ENCODE measurements at places on chromosomes 16 and 17.

GRCh38 chr16:67807148-67807682 is 526 bp downstream of the TSNAXIP1 start:
- no peak for DNase-seq

- no peak for DNase-seq
Observed at GRCh38 chr16:21710938-21711337, 47.2 kb downstream of the OTOA start.

DNA sequence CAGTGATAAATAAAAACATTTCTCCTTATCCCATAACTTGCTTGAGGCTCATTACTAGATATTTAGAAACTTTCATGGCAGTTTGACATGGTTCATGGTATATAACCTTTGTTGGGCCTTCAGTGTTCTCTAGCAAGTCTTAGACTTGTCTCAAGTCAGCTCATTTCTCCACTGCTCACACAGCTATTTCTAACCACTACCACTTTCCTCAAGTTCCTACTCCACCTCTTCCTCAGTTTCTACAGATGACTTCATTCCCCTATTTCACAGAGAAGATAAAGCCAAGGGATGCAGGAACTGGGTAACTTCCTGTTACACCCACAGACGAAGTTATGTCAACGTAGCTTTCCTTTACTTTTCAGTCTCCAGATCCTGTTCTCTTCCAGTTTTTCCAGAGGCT is 23.2 kb downstream of the NLK start:
- no peak for DNase-seq

DNA sequence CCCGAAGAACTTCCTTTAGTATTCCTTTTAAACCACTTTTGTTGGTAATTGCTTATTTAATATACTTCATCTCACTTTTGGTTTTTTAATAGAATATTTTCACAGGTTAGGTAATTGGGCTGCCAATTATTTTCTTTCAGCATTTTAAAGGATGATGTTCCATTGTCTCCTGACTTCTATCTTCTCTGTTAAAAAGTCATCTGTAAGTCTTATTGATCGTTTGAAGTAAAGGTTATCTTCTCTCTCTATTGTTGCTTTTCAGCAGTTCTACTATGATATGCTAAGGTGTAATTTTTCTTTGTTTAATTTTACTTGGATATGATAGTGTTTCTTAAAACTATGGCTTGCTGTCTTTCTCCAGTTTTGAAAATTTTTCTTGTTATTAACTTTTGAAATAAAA is 307.5 kb downstream of the MAP2K4 start:
- no peak for DNase-seq

GRCh38 chr17:74542166-74542565 is 3.7 kb downstream of the CD300C start:
- no peak for DNase-seq

DNA sequence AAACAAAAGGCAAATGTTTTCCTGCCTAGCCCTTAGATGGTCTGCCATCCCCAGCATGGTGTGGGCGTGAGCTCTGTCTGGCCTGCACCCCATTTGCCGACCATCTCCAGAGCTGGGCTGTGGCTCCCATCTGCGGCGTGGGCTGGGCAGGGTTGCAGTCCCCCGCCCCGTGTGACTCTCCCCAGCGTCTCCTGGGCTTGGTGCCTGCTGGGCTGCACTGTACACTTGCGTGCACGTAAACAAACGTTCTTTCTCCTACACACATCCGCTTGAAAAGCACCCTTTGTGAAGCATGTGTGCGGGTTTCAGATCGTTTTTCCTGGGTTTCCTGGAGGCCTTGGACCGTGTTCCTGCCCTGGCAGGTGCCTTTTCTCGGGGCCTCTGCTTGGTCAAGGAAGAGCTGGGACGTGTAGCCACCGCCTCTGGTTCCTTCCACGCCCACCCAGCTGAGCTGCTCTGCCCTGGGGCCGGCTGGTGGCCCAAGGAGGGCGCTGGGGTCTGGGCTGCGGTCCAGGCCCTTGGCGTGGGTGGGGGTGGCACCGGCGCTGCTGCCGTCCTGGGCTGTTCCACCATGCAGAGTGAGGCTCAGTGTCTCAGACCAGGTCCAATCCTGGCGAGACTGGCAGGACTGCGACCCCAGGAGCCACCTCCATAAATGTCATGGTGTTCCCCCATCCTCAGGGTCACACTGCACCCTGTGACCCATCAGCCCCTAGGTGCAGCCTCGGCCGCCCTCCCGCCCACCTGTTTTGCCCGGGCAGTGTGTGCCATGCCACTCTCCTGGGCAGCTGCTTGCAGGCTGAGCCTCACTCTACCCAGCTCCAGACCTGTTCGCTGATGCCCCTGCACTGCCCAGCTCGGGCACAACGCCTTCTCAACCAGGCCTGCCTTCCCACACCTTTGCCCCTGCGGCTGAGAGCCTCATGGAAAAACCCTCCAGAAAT is 9.9 kb upstream of the BAIAP3 start:
- DNase-seq: no peak

DNA sequence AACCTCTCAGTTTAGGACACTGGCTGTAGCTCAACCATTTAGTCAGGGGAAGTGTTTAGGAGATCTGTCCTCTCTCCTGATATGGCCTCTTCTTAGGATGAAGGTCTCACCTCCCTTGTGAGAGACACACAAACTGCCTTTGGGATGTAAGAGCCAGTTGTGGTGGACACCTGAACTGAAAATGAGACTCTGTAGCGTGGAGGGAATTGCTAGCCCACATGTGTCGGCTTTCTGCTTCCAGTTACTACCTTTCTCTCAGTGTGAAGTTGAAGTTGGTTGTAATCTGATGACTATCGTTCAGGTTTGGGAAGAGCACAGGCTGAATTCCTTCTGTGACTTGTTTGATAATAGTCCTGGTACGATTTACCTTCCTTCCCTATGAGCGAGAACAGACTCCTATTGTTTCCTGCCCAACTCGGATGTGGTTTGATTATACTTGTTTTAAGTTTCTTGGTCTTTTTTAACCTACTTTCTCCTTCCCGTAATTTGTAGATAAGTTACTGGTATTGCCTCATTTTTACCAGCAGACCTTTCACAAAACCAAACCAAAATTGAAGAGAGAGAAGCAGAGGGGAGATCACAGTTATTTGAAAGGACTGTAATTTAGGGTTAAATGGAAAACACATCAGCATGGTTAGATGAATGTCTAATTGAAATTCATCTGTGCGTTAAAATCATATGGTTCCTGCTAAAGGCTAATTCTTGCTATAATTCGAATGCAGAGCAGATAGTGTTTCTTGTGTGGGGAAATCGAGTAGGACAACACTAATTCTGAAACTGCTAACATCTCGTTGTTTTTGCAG is 43.2 kb downstream of the CLEC16A start:
- no peak for DNase-seq

DNA sequence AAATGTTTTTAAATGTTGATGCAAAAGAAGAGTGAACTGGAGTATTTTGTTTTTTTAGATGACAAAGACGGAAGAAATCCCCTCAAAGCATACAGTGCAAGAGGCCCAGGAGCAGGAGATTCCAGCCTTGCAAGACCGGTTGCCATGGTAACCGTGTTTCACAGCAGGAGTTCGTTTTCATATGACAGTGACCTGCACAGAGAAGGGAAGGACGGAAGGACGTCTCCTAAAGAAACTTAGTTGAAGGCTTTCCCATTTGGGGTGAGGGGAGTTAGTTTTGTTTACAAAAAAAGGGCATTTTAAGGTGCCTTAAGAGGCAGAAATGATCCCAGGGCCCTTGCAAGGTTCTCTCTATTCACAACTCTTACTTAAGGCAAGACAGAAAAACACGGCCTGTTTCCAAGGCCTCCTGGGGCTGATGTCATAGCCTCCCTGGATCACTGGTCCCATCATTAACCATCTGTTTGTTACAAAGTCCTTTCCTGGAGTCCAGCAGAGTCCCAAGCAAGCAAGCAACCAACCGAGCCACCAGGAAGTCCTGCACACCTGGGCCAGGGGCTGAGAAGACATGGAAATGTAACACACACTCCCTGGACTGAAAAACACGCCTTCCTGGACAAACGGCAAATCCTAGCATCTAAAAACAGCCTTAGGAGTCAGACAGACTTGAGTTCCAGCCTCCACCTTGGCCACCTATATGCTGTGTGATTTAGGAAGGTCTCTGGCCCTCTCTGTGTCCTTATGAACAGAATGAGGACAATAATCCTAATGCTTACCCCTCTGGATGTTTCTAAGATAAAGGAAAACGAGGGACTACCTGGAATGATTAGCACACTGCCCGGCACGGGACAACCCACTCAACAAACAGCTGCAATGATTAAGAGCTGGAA is 30.3 kb upstream of the RPH3AL start:
- no peak for DNase-seq

- DNase-seq: no peak
Observed at GRCh38 chr17:6639586-6640535, 650 bp downstream of the KIAA0753 start.

GRCh38 chr16:84700446-84701300 is 873 bp downstream of the USP10 start:
- peak; percentile 24 for DNase-seq

DNA sequence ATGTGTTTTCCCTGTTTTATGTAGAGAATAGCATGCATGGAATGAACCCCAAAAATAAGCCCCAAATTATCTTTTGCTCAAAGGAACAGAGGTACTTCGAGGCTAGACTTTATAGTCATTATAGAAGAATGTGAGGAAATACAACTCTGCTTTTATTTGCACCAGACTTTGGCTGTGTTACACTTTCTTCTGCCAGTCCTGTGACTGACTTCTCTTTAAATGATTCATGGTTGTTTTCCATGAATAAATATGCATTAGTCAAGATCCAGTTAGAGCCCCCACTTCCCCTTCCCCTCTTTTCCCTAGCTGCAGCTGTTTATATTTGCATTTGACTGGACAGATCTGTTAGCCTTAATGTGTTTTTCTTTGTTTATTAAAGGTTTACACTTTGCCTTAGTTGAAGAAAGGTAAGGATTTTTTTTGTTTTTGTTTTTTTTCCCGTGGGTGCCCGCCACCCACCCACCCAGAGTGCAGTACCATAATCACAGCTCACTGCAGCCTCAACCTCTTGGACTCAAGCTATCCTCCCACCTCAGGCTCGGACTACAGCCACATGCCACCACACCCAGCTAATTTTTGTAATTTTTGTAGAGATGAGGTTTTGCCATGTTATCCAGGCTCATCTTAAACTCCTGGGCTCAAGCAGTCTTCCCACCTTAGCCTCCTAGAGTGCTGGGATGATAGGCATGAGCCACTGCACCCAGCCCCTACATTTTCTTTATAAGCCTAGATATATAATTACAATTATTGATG is 152.6 kb downstream of the CYB561 start:
- no peak for DNase-seq

DNA sequence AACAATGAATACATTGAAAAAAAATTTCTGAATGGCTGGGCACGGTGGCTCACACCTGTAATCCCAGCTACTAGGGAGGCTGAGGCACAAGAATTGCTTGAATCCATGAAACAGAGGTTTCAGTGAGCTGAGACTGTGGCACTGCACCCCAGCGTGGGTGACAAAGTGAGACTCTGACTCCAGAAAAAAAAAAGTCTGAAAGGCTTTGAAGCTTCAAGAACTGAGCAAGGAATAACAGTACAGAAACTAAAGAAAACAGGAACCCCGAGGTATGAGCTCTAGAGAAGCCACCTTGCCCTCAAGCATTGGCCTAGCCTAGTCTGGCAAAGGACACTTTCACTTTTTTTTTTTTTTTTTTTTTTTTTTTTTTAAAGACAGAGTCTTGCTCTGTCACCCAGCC is 45.0 kb downstream of the TEX2 start:
- DNase-seq: no peak

- DNase-seq: no peak
Observed at GRCh38 chr17:72587156-72587555, 466.3 kb downstream of the SOX9 start.

- DNase-seq: no peak
Observed at GRCh38 chr16:15489016-15489415, 54.6 kb downstream of the BMERB1 start.

DNA sequence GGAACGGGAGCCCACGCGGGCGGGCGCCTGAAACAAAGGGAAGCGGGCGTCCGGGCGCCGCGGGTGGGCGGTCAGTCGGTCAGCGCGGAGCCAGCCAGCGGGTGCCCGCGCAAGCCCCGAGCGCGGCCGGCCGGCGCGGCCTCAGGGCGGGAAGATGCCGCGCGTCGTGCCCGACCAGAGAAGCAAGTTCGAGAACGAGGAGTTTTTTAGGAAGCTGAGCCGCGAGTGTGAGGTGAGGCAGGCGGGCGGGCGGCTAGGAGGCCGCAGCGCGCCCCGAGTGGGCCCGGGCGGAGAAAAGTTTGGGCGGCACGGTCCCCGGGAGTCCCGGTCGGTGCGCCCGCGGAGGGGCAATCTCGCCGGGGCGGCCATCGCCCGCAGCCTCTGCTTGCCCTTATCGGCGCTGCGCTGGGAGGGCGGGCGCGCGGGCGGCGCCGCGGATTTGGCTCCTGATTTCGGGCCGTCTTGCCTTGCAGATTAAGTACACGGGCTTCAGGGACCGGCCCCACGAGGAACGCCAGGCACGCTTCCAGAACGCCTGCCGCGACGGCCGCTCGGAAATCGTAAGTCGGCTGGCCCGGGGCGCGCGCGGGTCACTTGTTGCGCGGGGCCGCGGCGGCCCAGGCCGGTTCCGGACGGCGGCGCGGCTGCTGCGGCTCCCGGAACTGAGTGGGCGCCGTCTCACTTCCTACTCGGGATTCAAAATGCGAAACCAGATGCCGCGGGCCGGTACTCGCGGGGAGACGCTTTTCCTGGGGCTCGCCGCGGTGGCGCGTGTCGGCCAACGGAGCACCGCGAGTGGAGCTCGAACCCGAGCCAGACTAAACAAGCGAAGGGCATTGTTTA is 526 bp downstream of the CBFB start:
- DNase-seq: peak; percentile 62

DNA sequence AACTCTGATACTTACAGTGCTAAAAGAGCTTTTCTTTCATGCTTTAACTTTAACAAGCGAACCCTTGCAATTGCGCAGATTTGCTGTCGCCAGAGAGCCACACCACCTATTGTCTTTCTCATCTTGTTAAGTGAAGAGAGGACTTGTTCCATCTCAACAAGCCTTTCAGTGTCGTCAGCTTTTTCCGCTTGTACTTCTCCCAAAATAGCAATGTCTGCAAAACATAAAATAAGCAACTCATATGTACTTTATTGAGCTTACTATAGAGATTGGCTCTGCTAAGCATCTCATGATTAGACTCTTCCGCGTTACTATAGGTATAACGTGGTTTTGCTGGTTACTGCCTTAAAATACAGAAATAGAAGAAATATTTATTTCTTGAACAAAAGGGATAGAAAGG is 51.9 kb downstream of the ABCA8 start:
- no peak for DNase-seq

DNA sequence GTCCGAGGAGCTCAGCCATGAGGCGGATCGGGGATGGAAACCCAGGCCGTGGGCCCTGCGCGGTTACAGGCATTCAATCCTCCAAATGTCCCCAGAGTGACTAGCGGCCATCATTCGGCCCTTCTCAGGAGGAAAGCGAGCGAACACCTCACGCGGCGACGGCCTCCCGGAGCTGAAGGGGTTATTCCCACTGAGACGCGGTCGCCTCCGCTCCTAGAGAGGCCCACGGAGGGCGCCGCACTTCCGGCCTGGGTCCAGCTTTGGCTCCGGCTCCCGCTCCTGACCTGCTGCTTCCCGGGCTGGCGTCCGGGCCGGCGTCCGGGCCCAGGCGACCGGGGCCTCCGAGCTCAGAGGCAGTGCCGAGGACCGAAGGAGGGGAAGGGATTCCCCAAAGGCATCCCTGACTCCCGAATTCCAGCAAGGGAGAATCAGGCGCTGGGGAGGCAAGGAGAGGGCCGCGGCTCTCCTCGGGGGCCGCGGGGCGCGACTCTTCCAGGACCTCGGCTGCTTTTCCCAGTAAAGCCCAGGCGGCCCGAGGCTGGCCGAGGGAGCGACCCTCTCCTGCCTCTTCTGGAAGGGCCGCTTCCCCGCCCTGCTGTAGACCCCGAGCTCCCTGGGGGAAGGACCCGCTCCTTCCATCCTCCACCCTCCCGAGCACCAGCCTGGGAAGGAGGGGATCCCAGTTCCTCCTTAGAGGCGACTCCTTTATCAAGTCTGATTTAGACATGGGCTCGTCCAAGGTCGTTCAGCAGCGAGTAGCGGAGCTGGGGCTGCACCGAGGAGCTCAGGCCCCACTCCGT is 18.6 kb upstream of the ZNF629 start:
- peak; percentile 88 for DNase-seq
